Activated CD8-positive, alpha-beta memory T cell treated with anti-CD3 and anti-CD28 coated beads, Interleukin-2, amount 10 ng/mL, durations not matched to agents 7 days and 5 days (primary cell): ENCODE measurements at places on chromosomes 12 and 14.

GRCh38 chr12:46518729-46519128 lies 146.2 kb upstream of the SLC38A2 start:
- DNase-seq: no peak

DNA sequence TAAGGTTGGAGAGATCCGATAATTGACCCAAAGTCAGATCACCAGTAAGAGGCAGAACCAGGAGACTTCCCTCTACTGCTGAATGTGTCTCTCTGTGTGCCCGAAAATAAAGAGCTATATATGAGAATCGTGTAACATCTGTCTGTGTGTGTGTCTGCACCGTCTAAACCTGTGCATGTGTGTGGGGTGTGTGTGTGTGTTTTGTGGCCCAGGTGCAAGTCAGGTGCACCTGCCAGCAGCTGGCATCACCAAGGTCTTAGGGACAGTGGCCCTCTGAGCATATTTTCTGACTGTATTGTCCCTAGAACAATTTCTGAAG lies 24.7 kb upstream of the KRT78 start:
- no peak for DNase-seq

- no peak for DNase-seq
These were observed 62.3 kb upstream of the PPP1R12A start for GRCh38 chr12:79997096-79997791.

DNA sequence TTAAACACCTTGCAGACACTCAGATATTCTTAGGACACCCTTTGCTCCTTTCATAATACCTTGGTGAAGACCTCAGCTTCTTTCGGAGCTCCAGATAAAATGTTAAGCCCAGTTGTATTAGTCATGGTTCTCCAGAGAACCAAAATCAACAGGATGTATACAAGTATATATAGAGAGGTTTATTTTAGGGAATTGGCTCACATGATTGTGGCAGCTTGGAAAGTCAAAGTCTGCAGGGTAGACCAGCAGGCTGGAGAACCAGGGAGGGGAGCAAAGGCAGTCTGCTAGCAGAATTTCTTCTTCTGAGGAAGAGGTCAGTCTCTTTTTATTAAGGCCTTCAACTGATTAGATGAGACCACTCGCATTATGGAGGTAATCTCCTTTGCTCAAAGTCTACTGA lies 6.9 kb upstream of the IGF1 start:
- no peak for DNase-seq

DNA sequence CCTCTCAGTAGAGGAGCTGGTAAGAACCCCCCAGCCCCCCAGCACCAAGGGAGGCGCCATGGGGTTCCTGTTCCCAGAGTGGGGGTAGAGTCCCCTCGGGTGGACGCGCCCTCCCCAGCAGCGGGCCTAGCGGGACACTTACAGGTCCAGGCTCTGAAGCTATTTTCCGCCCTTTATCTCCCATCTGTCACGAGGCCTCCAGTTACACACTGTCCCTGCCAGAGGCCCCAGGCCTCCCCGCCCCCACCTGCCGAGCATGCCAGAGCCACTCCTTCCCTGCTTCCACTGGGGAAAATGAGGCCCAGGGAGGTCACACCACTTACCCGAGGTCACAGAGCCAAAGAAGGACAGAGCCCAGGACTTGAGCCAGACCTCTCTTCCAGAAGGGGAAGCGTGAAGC lies 3.1 kb downstream of the C14orf180 start:
- no peak for DNase-seq

GRCh38 chr12:55675666-55676065 lies 32.0 kb downstream of the ITGA7 start:
- DNase-seq: no peak

DNA sequence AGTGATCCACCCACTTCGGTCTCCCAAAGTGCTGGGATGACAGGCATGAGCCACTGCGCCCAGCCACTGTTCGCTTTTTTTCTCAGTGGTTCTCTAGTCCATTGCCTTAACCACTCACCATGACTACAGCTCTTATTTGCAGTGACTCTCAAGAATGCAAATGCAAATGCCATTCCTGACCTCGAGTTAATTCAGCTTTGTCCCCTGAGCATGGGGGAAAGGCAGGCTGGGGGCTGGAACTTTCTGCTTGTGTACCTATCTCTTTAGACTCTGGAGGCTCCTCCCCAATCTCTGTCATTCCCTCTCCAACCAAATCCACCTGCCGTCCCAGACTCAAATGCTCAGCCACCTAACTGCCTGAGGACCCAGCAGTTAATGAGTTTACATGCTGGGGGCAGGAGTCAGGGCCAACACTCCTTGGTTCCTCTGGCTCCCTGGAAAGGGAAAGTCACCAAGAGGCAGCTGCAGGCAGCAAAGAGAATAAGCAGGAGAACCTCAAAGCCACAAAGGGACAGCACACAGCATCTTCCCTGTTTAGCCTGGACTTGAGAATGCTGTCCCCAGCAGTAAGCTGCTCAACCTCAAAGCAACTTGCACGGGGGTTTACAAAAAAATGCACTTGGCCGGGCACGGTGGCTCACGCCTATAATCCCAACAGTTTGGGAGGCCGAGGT lies 5.3 kb upstream of the HNF1A start:
- DNase-seq: no peak

GRCh38 chr12:45509187-45509586 lies 220.3 kb upstream of the ARID2 start:
- DNase-seq: no peak
